ENCODE measurements at places on chromosomes 6 and 20. TPM values are rescaled to one million over a fixed set of nuclear protein-coding genes. Genes with fewer than 3 reads are reported as not detected.

BCAS4 gene
- 12.2 TPM for total RNA-seq

NMBR gene
- total RNA-seq: 0.12 TPM

SCGN gene
- total RNA-seq: not detected

SLPI gene
- total RNA-seq: not detected

MBOAT1 gene
- total RNA-seq: 1.5 TPM

CST2 gene
- 10.8 TPM for total RNA-seq

SPATA25 gene
- 1.4 TPM for total RNA-seq

PSORS1C2 gene
- not detected for total RNA-seq

TGM3 gene
- total RNA-seq: not detected

AFDN gene
- total RNA-seq: 38.8 TPM

ZNF311 gene
- total RNA-seq: 1.3 TPM

MOXD1 gene
- total RNA-seq: 29.5 TPM

Data from aortic smooth muscle cell (primary cell).